ENCODE measurements at places on chromosomes 12 and 14. TPM values are rescaled to one million over a fixed set of nuclear protein-coding genes. Genes with fewer than 3 reads are reported as not detected.
A peak's percentile ranks its signal among the peaks of the same experiment; 100 is the strongest.

The SLC4A8 gene
- 0.79 TPM for total RNA-seq

DNA sequence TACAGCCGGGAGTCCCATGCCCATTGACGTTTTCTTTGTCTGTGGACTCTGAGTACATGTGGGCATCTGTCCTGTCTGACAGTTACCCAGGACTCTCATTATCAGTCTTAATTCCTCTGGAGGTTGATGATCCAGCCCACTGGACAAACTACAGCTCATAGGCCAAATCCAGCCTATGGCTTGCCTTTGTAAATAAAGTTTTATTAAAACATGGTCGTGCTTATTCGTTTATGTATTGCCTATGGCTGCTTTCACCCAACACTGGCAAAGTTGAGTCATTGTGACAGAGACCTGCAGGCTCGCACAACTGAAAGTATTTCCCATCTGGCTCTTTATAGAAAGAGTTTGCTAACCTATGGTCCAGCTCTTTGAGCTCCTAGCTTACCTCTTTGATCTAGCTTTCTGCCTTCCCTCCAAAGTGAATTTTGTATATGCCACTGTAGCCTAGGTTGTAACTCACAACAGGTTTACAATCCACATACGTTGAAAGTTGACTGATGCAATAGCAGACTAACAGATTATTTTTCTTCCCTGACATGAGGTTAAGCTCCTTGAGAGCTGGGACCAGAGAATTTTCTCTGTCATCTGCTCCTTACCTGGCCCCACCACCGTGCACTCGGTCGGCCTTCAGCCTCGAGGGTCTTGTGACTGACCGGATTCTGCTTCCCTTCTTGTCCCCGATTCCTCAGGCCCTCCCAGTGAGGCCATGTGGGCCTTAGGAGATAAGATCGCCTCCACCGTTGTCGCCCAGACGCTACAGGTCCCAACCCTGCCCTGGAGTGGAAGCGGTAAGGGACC lies 57.3 kb downstream of the ACACB start:
- DNase-seq, result peak; percentile 64

GRCh38 chr12:25970916-25971653 lies 12.6 kb downstream of the RASSF8 start:
- no peak for DNase-seq

- no peak for DNase-seq
These were observed 7.9 kb downstream of the EMP1 start for GRCh38 chr12:13204428-13204827.

The TMEM52B gene
- not detected for total RNA-seq

- no peak for DNase-seq
These were observed 20.6 kb downstream of the PKP2 start for GRCh38 chr12:32876004-32876403.

GRCh38 chr12:76252031-76252430 lies 96.2 kb downstream of the BBS10 start:
- no peak for DNase-seq

DNA sequence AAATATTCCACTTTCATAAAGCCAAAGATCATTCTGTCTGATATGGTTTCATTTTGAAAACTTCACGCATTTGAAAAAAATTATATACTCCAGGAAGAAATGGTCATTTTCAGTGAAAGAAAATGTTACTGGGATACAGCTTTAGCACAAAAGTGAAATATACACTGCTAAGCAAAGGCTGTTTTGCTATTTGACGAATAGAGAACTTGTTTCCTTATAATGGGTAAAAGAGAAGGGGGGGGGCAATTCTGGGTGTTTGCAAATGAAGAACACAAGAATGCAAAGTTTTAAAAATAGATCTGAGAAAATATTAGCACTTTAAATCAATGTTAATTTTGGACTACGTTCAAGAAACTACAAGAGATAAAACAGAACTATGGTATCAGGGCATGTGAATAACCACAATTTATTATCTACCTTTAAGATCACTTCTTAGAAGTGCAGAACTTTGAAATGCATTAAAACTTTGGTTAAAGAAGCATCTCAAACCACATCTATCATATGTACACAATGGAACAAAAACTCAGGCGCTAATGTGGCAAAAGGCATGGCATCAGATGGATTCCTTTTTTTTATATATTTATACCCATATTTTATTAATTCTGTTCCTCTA lies 51.1 kb downstream of the EFCAB11 start:
- DNase-seq, result no peak

The SLC25A3 gene
- total RNA-seq, result 337 TPM

GRCh38 chr12:26231921-26232320 lies 36.5 kb downstream of the SSPN start:
- no peak for DNase-seq

- no peak for DNase-seq
These were observed 37.7 kb upstream of the FOXJ2 start for GRCh38 chr12:7994731-7995205.

GRCh38 chr12:1662761-1663439 lies 28.0 kb upstream of the ADIPOR2 start:
- no peak for DNase-seq

GRCh38 chr12:58657190-58657589 lies 263.1 kb downstream of the LRIG3 start:
- DNase-seq, result no peak

DNA sequence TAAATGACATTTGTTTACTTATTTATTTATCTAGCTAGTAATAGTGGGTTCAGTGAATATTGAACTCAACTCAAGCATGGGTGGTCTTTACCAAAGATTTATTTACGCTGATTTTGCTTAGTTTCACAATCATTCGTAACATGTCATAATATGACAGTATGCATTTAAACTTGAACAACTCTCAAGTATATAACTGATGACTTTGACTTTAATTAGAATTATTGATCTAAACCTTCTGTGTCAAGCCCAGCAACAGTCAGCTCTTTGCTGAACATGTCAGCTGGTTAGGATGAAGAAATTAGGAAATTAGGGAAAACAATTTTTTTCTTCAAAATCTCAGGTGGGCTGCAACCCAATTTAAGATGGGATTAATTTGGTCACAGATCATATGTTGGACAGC lies 210.5 kb upstream of the G2E3 start:
- DNase-seq, result no peak

DNA sequence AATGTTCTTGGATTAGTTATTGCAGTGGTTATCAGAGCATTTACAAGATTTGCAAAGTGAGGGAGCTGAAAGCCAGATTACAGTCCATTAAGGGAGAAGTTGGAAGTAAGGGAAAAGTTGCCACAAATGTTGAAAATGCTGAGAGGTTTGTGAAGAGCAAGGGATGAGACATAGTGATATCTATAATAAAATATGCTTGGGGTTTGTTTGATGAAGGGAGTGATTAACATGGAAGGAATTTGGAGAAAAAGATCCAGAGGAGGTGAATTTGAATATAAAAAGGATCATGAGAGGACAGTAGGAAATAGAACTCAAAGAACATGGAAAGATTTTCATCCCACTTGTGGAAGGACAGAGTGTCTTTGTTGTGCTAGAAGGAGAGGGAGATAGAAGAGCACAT lies 19.3 kb upstream of the CCER1 start:
- DNase-seq, result no peak

The PTPRO gene
- 4.6 TPM for total RNA-seq

DNA sequence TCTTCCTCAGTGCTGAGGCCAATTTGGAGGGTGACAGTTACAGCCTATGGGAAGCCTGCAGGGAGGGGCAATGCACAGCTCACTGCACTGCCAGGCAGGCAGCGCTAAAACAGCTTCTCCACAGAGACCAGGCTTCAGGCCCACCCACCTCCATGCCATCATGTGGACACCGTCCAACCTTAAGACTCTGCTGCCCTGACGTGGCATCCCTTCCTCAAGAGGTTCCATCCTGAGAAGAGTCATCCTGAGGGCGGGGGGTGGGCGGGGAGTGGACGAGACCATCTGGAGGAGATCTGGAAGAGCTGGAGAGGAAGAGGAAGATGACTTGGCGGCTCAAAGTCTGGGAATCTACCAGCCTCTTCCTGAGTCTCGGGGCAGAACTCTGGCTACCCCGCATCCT lies 8.4 kb upstream of the ACVRL1 start:
- peak; percentile 43 for DNase-seq

DNA sequence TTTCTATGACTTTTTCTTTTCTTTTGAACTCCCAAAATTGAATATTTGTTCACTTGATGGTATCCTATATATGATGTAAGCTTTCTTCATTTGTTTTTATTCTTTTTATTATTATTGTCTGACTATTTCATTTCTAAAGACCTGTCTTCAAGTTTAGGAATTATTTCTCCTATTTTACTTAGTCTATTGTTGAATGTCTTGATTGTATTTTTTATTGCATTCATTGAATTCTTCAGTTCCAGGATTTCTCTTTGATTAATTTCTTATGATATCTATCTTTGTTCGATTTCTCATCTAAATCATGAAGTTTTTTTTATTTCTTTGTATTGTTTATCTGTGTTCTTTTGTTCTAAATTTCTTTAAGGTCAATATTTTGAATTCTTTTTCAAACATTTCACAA lies 238.8 kb downstream of the TTC6 start:
- no peak for DNase-seq

- no peak for DNase-seq
These were observed 36.0 kb upstream of the GARIN6 start for GRCh38 chr12:99611599-99611998.

DNA sequence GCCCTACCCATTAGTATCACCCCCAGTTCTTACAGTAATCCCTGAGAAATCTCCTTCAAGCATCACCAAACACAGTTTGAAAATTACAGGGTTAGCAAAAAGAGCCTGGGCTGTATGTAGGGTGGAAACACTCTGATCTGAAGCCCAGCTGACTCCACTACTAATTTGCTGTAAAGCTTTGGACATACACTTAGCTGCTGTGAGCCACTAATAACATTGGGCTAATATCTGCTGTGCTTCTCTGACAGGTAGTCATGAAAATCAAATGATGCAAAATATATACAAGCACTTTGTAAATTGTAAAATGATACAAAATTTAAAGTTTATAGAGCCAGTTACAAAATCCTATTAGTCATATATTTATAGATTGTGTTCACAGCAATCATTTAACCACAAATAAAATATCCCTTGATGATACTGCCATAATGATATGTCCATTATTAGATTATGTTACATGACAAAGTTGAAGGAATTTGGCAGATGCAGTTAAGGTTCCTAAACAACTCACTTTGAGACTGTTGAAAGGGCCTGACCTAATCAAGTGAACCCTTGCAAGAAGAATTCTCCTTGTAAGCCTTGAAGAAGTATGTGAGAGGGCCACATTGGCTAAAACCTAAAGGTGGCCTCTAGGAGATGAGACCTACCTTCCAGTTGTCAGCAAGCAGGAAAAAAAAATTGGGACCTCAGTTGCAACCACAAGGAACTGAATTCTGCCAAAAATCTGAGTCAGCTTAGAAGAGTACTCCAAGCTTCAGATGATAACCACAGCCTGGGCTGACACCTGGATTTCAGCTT lies 19.0 kb downstream of the TWF1 start:
- DNase-seq, result no peak

GRCh38 chr14:53620317-53620716 lies 336.3 kb downstream of the BMP4 start:
- no peak for DNase-seq

The SPIC gene
- not detected for total RNA-seq

DNA sequence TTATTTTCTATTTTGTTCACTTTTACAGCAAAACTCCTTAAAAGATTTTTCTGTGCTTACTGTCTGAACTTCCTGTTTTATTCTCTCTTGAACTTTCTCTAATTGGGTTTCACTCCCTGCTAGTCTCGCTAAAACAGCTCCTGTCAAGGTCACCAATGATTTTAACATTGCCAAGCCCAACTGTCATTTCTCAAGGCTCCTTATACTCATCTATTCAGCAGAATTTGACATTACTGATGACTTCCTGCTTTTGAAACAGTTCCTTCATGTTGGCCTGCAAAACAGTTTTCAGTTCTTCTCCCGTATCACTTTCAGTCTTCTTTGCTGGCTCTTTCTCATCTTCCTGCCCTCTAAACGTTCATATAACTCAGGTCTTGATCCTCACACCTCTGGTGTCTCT lies 268.5 kb upstream of the USP15 start:
- no peak for DNase-seq

Data from posterior vena cava (tissue), 2 donors.